Stimulated activated CD8-positive, alpha-beta memory T cell treated with anti-CD3 and anti-CD28 coated beads, Interleukin-4, amount 100 ng/mL, for 1 hour (primary cell): ENCODE measurements at places on chromosomes 5 and 9.

DNA sequence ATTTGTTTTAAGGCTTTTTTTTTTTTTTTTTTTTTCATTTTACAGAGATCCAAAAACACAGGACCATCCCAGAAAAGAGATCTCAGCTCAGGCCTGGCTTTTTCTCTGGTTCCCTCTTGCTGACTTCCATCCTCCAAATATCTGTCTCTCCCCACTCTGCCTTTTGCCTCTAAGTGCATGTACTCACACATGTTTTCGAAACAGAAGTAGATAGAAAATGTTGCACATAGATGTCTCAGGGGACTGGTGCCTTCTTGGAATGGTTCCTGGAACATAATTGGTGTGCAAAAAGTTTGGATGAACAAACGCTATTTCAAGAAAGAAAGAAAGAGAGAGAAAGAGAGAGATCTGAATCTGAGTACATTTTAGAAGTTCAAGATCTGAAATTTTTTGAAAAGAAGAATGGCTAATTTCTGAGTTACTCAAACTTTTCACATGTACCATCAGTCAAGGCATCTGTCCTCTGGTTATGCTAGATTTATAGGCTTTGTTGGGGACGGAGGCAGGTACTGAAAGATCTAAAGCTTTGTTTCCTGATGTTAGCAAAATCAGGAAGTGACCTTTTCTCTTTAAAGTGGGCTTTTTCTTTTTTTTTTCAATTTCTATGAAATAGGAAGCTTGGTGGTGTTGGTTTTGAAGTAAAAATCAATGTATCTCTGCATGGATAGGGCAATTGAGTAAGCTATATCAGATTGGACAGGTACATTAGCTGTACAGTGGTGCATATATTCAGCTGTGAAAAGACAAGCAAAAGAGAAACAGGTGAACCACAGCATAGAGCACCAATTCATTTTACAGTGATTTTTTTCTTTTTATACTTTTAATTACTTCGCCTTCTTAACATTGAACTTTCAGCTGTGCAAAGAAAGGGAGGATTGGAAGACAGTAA lies 8.5 kb upstream of the TNFSF8 start:
- DNase-seq = no peak

DNA sequence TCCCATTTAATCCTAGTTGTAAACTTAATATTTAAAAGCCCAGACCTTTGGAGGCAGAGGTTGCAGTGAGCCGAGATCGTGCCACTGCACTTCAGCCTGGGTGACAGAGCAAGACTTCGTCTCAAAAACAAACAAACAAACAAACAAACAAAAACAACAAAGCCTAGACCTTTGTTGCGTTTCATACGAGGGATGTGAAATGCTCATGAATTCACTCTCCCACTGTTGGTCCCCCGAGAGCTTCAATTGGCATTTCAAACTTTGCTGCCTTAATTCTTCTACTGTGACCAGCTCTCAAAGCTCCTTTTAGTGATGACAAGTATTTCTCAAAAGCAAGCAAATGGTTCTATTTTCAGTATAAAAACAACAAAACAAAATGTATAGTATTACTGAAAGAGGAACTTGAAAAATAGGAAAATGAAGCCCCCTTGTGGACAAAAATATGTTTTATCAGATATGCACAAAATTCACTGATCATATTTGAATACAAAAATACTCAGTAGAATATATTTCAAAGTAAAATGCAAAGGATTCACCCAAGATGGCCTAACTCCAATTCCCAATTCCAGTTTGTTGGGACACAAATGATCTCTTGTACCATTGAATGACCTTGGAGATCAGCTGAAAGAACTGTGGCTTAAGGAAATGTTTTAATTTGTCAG lies 140.4 kb downstream of the ESM1 start:
- no peak for DNase-seq

GRCh38 chr9:96293498-96294158 lies 8.3 kb downstream of the HSD17B3 start:
- DNase-seq = no peak

GRCh38 chr9:110114859-110115201 lies 93.1 kb downstream of the C9orf152 start:
- DNase-seq = no peak

DNA sequence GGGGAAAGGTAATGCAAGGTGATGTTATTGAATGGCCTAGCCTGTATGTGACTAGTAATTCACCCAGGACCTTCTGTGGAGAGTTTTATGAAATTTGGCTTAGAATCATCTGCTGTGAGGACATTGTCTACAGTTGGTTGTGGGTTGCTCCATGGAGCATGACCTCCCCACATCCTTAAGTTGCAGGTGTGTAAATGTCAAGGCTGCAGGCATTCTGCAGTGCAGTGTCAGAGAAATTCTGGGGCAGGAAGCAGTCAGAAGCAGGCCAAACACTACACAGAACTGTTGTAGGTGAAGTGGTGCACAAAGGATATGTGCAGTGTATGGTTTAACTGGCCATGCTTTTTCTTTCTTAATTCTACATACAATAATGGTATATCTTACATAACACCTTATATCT lies 588.3 kb downstream of the EBF1 start:
- DNase-seq = no peak

- DNase-seq = no peak
Observed at GRCh38 chr5:142495531-142495930, 170.7 kb upstream of the SPRY4 start.

DNA sequence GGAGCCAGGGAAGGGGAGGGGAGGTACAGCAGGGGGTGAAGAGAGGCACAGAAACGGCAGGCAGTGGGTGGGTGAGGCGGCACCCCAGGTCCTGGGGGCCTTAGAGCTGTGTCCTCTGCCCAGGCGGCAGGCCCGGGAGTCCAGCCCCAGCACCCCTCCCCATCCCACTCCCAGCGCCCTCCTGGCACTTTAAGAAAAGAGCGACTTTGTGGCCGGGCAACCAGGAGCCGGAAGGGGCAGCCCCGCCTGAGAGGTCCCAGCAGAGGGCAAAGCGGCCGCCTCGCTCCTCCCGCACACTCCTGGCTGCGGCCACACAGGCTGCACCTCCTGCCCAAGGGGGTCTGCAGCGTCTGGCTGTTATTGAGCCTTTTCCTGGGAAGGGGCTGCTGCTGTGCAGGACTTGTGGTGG lies 42.6 kb downstream of the NACC2 start:
- DNase-seq = no peak
